ENCODE measurements at places on chromosomes 3 and 15.

- DNase-seq = peak; percentile 5
Measured at GRCh38 chr3:25033407-25034029, 394.5 kb upstream of the RARB start.

DNA sequence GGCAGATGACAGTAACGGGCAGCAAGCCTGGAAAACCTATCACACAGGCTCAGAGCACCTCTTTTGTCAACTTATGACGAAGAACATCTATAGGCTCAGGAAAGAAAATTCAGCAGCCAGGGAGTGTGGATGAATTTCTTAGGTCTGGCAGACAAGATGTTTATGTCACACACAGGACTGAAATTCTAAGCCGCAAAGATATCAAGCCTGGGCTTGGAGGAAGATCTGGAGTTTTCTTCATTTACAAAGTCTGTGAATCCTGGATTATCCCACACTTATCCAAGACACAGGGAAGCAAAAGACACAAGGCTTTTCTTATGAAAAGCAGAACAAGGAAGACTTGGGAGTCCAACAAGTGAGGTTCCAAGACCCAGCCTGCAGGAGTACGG is 23.4 kb upstream of the CHCHD6 start:
- no peak for DNase-seq

DNA sequence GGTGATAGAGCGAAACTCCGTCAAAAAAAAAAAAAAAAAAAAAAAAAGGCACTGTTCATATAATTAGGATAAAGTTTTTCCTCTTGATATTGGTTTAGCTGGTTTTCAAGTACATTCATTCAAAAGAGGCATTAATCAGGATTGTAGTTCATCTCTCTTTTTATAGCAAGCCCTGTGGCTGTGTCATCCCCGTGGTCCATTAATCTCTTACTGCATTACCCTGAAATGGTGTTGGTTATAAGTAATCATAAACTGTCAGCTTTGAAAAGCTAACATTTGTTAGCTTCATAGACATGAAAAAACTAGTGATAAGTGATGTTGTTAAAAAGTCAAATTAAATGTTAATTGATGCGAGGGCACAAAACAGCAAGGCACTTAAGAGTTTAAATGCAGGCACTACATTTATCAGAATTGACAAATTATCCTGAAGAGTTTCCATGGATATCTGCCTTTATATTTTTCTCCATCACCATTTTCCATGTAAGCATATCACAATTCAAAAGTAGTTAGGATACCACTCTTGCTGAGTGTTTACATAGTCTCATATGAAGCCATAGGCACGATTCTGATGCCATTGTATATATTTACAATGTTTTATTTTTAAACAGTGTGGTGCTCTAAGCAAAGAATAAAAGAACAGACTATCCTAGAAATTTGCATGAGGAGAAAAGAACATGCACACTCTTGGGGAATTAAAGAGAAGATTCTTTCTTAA is 193.1 kb downstream of the OTOL1 start:
- DNase-seq = no peak

DNA sequence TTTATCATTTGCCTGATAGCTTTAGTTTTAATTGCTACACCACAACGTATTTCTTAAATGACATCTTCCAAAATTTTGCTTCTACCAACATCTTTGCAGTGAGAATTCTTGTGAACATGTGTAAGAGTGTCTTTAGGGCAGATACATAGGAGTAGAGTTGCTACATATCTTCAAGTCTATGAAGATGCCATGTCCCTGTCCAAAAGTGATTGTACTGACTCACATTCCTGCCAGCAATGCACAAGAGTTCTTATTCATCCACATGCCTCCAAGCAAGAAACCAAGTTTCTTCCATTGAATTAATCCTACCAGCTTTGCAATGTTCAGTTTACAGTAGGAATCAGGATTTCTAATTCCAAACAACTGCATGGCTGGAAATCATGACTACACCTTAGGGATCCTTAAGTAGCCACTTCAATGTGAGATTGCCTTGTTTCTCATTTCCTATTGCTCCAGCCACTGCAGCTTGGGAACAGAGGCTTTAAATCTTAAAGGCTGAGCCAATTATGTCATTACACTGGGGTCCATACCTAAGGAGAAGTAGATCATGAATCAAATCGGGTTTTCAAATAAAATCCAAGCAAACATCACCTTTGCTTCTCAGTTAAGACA is 44.5 kb downstream of the BCL2L10 start:
- DNase-seq = peak; percentile 7

DNA sequence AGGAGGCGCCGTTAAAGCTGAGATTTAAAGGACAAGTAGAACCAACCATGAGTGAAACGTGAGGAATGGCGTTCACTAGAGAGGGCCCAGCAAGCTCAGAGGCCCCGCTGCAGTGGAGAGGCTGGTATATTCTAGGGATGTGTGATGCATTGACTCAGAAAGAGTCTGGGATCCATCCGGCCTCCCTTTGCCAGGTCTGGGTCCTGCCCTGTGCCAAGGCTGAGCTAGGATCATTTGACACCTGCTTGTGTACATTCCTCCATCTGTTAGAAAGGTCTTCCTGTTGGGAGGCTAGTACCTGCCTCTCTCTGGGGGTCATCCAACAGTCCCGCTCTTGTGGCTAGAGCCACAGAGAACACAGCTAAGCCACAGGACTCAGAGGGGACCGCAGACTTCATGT is 28.4 kb downstream of the CA12 start:
- DNase-seq = no peak

- DNase-seq = no peak
Measured at GRCh38 chr3:42273361-42273760, 7.4 kb upstream of the CCK start.

GRCh38 chr15:94032571-94032970 is 198.8 kb upstream of the MCTP2 start:
- no peak for DNase-seq

GRCh38 chr3:31732548-31732947 is 199.8 kb downstream of the STT3B start:
- no peak for DNase-seq

GRCh38 chr3:54427941-54428871 is 305.9 kb downstream of the CACNA2D3 start:
- DNase-seq = peak; percentile 97

- peak; percentile 9 for DNase-seq
Measured at GRCh38 chr3:100316641-100317069, 17.9 kb upstream of the NIT2 start.

GRCh38 chr15:90243943-90244639 is 5.3 kb upstream of the TTLL13 start:
- no peak for DNase-seq

DNA sequence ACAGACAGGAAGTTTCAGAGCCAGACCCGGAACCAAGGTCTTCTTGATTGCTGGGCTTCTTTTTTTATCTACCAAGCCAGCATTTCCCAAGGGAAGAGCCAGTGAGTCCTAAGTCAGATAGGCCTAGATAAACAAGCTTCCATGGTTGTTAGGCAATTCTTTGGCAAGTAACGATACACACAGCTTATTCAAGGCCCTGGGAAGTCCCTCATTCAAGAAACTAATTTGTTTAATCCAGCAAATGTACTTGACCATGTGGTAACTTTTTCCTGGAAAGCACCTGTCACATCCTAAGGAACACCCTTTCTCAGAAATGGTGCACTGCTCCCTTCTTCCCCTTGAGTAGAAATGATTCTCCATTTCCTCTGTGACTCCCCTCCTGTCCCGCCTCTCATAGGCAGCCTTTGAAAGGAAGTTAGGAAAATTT is 209.9 kb downstream of the ITPR1 start:
- DNase-seq = no peak

- DNase-seq = no peak
Measured at GRCh38 chr3:153247331-153248330, 85.6 kb downstream of the RAP2B start.

DNA sequence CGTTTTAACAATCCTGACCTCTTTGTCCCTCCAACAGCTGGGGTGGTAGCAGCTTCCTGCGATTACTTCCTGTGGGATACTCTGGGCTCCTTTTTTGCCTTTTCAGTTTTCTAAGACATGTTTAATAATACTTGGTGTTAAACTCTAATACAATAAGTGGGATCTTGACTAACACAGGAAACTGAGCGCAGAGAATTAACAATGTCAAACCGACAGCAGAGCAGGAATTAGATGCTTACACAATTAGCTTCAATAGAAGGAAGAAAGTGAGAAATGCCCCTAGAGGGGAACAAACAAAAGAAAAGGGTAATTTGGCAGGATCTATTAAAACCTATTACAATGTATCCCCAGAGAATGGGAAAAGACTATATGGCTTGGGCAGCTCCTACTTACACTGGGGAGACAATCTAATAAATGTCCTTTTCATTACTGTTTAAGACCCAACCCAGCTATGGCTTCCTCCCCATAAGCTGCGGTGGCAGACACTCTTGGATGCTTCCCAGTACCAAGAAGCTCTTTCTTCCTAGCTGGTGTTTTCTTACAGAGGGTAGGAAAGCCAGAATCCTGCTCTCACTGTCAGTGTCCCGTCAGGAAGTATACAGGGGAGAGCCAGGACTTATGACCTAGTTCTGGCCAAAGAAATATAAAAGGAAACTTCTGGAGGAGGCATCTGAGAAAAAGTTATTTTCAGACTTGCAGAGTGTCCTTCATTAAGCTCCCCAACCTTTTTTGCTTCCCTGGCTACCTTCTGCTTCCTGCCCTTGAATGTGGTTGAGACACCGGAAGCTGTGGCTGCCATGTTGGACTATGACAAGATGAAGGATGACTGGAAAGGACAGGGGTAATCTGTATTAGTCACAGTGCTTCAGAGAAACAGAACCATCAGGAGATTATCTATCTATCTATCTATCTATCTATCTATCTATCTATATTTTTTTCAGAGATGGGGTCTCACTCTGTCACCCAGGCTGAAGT is 194.1 kb upstream of the KBTBD8 start:
- no peak for DNase-seq

- no peak for DNase-seq
Measured at GRCh38 chr15:81285461-81285860, 38.5 kb downstream of the STARD5 start.

- DNase-seq = no peak
Measured at GRCh38 chr15:38554354-38554753, 10.3 kb downstream of the RASGRP1 start.

GRCh38 chr15:62059816-62060112 is 483 bp downstream of the VPS13C start:
- peak; percentile 53 for DNase-seq

- no peak for DNase-seq
Measured at GRCh38 chr3:152621006-152621868, 213.7 kb upstream of the P2RY1 start.

GRCh38 chr3:107765524-107765923 is 242.8 kb downstream of the BBX start:
- no peak for DNase-seq

DNA sequence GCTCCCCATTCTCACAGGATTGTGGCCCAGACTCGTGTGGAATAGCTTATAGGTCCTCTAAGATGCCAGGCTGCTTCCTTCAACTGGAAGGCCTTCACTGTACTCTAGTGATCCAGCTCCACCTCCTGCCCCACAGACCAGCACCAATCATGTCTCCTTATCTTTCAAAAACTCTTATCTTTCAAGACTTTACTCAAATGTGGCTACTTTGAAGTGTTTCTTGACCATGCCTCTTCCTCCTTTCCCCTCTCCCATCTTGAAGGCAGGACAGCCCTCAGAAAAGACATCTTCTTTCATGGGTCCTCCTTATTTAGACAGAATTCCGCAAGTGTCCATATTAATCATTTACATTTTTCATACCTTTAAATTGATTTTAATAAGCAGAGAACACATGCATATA is 142.3 kb downstream of the CHST2 start:
- DNase-seq = no peak

DNA sequence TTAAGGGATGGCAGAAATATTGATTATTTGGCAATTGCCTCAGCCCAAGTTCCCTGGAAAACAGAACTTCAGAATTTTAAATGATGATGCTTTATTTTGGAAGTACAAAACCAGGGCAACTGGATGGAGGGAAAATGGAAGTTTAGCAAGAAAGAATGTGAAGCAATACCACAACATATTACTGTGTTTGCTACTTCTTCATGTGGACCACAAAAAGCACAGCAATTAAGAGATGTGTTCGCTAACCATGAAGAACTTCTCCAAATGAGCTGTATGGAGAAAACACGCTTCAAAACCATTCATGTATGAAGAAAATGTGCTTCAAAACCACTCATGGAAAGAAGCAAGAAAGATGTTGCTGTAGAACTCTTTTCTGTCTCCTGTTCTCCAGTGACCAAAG is 64.7 kb upstream of the ARL6 start:
- no peak for DNase-seq

GRCh38 chr3:195558602-195559001 is 15.5 kb upstream of the PPP1R2 start:
- peak; percentile 51 for DNase-seq

DNA sequence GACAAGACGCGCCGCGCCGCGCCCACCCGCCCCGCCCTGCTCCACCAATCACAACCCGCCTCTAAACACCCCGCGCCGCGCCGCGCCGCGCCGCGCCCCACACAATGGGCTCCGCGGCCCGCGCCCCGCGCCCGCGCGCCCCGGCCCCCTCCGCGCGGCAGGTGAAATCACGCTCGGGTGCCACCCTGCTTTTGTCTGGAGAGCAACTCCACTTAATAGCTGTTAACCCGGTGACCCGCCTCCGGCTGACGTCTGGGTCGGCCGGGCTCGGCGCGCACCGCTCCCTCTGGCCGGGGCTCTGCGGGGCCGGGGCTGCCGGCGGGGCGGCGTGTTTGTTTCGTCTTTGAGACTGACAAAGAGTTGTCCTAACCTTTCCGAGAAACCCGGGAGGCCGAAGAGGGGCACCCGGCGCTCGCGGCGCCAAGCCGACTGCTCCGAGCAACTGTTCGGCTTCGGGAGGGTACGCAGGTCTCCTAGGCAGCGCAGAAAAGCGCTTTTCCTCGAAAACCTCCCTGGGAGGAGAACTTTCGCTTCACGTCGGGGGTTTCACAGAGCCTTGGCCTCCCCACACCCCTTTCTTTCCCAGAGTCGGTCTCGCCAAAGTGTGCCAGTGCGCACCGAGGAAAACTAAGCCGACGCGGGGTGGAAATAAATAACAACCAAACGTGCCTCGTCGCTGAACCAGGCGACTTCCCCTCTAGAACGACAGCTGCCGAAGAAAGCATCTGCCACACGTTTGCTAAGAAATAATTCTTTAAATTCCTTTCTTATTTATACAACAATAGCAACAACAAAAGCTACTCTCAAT is 518.4 kb downstream of the FOXP1 start:
- no peak for DNase-seq

- no peak for DNase-seq
Measured at GRCh38 chr15:101486696-101487459, 2.6 kb downstream of the PCSK6 start.

- no peak for DNase-seq
Measured at GRCh38 chr3:72111265-72112205, 326.6 kb upstream of the PROK2 start.

DNA sequence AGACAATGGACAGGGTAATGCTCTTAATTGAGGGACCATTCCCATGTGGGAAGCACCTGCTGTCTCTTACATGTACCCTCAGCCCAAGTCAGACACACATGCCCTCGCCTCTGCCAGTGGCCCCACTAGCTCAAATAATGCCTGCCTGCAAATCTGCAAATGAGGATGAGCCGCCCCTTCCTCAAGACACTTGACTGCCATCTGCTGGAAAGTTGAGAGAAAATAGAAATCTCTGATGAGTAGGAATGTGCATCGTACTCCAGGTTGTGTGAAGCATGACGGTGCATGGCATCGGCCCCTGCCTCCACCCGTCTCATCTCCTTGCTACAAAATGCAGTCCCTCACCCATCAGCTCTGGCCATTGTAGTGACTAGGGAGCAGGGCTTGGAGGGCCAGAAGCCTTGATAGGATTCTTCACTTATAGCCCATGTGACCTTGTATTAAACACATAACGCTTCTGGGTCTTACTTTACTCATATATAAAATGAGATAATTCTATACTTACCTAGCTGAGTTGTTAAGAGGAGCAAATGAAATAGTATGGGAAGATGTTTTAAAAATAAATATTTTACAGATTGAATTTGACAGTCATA is 6.3 kb upstream of the SCN5A start:
- peak; percentile 45 for DNase-seq

GRCh38 chr15:65619626-65620290 is 2.0 kb upstream of the SLC24A1 start:
- no peak for DNase-seq
